A549 treated with CpdA at 1 μM for 4 hours (cell line): ENCODE measurements at places on chromosomes 7 and 10. TPM values are rescaled to one million over a fixed set of nuclear protein-coding genes. Genes with fewer than 3 reads are reported as not detected.

ACSM6 gene
- not detected in 5 replicates for total RNA-seq

COL17A1 gene
- 2.2 to 3.8 TPM (median 2.7 TPM) in 5 replicates for total RNA-seq

HHEX gene
- 15.5 to 17.6 TPM (median 15.9 TPM) in 5 replicates for total RNA-seq

AGAP6 gene
- 8.2 to 10.9 TPM (median 9.5 TPM) in 5 replicates for total RNA-seq

AS3MT gene
- total RNA-seq = 3.3 to 4.7 TPM (median 4.0 TPM) in 5 replicates

SGPL1 gene
- 26.8 to 37.4 TPM (median 27.9 TPM) in 5 replicates for total RNA-seq

CFAP69 gene
- total RNA-seq = 1.3 to 2.0 TPM (median 1.6 TPM) in 5 replicates

REEP3 gene
- 15.8 to 22.5 TPM (median 20.7 TPM) in 5 replicates for total RNA-seq

IFIT2 gene
- total RNA-seq = 2.3 to 4.9 TPM (median 3.1 TPM) in 5 replicates
